ENCODE measurements at places on chromosomes 2 and 18. TPM values are rescaled to one million over a fixed set of nuclear protein-coding genes. Genes with fewer than 3 reads are reported as not detected.

The RPRD1A gene
- 58.4 TPM for total RNA-seq

The ANKRD30B gene
- total RNA-seq: not detected

The VIT gene
- 3.6 TPM for total RNA-seq

The ABCB11 gene
- 1.9 TPM for total RNA-seq

The MYO5B gene
- 1.5 TPM for total RNA-seq

The TNFAIP6 gene
- not detected for total RNA-seq

The TWIST2 gene
- not detected for total RNA-seq

The SERPINB13 gene
- total RNA-seq: not detected

The DLX2 gene
- 0.28 TPM for total RNA-seq

The GKN2 gene
- 0.36 TPM for total RNA-seq

The MARS2 gene
- total RNA-seq: 13.5 TPM

The TP53I3 gene
- total RNA-seq: 81.5 TPM

The ABHD1 gene
- total RNA-seq: 0.31 TPM

The MALL gene
- 2.6 TPM for total RNA-seq

The SRD5A2 gene
- total RNA-seq: 0.64 TPM

The FOXD4L1 gene
- total RNA-seq: not detected

The LRP1B gene
- total RNA-seq: 1.4 TPM

The PSMA8 gene
- not detected for total RNA-seq

The PLGLB2 gene
- 1.5 TPM for total RNA-seq

The ABHD3 gene
- total RNA-seq: 13.8 TPM

Measured in endothelial cell (in vitro differentiated cells).